ENCODE measurements at places on chromosomes 2 and 18.

DNA sequence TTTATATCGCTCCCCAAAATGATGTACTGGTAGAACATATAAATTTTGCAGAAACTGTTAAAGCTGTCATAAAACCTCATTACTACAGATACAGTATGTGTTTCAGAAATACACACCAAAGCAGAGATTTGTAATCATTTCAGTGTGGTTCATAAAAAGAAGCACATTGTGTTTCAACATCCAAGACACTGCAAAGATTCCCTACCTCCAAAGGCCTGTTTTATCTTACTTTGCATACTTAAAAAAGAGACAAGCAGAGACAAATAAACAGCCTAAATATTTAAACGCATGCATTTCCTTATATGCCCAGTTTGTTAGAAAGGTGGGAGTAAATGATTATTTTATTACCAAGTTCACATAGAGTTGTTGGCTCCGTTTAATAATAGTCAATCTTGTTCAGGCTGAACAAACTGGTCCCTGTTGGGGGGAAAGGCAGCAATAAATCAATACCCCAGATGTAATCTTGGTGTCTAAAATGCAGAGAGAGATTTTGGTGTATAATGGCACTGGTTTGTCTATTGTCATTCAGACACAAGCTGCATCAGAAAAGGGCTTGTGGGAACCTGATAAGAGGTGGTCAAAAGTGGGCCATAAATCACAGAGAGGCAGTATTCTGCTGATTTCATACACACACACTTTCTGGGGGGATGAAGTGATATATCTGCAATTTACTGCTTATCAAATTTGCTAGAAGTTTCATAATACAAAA is 321.4 kb upstream of the ETAA1 start:
- DNase-seq: no peak

- DNase-seq: no peak
Observed at GRCh38 chr2:46344706-46345105, 47.5 kb downstream of the EPAS1 start.

- DNase-seq: no peak
Observed at GRCh38 chr2:53727921-53728320, 39.7 kb upstream of the CHAC2 start.

GRCh38 chr2:157853211-157853610 is 22.9 kb downstream of the ACVR1 start:
- no peak for DNase-seq

DNA sequence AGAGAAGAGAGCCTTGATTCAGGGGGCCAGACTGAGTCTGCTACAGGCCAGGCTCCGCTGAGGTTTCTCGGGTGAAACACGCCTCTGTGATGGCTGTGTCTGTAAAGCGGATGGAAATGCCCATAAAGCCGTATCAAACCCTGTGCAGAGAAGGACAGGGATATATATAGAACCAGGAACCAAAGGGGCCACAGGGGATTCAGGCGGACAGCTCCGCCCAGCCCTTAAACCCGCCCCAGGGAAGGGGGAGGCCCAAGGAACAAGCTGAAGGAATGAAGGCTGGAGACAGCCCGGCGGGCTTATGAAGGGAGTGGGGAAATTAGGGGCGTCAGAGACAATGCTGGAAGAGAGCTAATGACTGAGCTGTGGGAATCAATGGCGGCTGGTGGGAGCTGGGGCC is 42.1 kb downstream of the NHEJ1 start:
- DNase-seq: no peak

DNA sequence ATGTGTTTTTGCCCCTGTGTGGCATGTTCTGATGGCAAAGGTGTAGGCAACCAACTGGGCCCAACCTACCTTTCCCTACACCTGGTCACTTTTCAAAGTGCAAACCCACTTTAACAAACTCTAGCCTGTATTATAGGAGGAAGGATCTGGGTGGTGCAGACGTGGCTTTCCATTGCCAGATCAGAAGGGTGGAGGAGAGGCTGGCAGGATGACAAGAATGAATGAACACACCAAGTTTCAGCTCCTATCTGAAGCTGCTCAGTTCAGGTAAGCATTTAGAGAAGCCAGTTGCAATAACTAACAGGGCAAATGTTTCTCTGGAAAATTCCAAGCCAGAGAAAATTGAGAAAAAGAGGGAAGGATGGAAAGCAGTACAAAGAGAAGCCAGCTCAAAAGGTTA is 707 bp upstream of the SERPINB7 start:
- no peak for DNase-seq

- DNase-seq: no peak
Observed at GRCh38 chr2:3062476-3063260, 314.9 kb downstream of the EIPR1 start.

DNA sequence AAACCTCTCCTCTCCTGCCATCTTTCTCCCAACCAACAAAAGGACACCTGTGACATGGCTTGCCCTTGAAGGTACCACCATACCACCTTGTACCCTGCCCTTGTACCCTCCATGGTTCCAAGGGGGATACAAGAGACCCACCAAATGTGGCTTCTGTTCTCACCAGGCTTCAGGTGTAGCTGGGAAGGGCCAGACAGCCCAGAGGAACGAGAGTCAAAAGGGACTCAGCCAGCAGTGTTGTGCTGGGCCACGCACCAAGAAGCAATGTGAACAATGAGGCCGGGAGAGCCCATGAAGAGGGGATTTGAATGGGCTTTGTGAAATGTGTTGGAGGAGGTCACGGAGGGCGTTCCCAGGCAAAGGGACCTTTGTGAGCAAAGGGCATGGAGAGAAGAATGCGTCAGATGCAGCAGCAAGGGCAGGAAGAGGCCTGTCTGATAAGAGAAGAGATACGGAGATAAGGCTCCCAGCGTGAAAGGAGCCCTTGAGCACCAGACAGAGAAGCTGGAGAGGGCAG is 48.6 kb downstream of the PLB1 start:
- peak; percentile 13 for DNase-seq

GRCh38 chr2:11477994-11478393 is 12.0 kb upstream of the E2F6 start:
- DNase-seq: peak; percentile 84

DNA sequence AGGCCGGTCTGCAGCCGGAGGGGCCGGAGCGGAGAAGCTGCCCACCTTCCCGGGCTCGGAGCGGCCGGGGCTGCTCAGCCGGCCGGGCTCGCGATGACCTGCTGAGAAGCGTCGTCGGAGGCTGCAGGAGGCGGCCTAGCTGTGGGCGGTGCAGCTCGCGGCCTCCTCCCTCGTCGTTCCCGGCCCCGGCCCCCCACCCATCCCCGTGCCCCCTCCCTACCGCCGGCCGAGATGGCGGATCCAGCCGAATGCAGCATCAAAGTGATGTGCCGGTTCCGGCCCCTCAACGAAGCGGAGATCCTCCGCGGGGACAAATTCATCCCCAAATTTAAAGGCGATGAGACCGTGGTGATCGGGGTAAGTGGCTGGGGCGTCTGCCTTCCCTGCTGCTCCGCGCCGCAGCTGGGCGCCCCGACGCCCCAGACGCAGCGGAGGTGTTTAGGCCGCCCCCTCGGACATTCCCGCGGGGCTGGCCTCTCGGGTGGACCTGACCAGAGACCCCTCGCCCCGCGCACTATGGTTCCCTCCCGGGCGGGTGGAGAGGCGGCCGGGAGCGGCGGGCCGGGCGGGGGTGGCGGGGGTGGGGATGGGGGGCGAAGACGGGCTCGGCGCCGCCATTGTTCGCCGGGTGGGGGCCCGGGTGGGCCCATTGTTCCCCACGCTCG is 492 bp downstream of the KIF5C start:
- DNase-seq: no peak

DNA sequence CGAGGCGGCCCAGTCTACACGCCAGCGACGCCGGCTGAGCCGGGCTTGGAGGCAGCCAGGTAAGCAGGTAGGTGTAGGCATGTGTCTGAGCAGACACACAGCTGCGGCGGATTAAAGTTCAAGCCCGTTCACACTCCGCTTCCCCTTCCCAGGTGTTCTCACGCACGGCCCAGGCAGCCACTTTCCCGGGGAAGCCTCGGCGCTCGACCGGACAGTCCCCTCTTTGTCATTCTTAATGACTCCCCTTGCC is 367 bp downstream of the TGFA start:
- peak; percentile 26 for DNase-seq

DNA sequence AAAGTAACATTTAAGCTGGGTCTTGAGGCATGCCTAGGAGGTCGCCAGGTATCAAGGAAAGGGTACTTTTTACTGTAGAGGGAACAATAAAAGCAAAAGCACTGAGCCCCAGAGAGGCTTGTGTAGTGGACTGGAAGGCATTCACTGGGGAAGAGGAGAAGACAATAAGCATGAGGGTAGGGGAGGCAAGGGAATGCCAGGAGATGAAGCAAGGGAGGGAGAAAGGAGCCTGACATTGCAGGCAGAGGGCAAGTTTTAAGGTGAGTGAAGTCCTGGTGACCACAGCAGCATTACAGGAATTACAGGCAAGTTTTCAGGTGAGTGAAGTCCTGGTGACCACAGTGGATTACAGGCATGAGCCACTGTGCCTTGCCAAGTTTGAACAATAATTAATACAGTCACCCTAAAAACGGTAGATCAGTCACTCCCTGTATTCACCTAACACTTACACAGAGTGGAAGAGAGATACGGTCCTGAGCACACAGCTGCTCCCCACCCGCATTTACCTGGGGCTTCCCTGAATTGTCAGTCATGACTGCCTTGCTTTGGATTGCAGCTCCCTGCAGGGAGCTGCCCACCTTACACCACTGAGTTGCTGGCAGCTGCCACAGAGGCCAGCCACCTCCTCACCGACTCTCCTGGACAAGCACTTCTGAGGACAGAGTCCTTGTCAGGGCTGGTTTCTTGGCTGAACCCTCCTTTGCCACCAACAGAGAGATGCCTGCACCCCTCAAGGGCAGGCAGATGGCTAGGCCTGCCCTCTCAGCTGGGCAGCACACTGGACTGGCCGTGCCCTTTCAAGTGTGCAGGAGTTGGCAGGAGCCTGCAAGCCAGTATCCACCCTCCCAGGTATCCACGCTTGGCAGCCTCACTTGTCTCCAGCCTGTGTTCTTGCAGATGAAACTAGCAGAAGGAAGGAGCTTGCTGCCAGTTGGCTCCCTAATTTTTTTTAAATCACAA is 153.2 kb upstream of the MSH6 start:
- no peak for DNase-seq

DNA sequence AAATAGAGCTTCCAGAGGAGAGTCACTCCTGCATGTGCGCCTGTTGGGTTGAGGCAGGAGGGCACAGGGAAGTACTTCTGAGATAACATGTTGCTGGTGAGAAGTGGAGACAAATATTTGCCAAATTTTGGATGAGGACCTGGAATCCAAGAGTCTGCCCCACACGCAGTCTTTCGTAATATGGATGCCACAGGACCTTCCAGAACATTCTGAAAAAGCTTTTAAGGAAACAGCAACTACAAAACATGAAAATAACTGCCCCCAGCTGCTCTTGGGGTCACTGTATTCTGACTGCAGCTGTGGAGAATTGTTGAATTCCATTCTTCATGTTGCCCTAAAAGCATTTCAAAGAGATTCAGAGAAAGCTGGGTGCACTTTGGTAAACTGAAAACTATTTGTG is 227.5 kb downstream of the C1D start:
- no peak for DNase-seq

DNA sequence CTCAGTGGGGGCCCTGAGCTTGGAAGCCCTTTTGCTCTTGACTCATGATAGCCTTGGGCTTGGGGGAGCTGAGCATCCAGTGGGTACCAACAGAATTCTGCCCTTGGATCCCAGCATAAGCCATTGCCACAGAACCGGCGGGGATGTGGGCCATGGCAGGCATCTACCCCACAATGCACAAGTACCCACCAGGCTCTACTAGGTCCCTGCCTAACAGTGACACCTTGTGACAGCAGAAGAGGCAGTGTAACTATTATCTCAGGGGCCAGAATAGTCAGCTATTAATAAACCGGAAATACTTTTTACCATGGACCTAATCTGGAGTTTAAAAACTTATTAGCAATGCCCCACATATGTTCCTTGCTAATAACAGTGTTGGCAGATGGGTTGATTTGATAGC is 397.2 kb downstream of the TMEM182 start:
- DNase-seq: no peak

- DNase-seq: no peak
Observed at GRCh38 chr2:11402436-11402835, 58.0 kb upstream of the ROCK2 start.

DNA sequence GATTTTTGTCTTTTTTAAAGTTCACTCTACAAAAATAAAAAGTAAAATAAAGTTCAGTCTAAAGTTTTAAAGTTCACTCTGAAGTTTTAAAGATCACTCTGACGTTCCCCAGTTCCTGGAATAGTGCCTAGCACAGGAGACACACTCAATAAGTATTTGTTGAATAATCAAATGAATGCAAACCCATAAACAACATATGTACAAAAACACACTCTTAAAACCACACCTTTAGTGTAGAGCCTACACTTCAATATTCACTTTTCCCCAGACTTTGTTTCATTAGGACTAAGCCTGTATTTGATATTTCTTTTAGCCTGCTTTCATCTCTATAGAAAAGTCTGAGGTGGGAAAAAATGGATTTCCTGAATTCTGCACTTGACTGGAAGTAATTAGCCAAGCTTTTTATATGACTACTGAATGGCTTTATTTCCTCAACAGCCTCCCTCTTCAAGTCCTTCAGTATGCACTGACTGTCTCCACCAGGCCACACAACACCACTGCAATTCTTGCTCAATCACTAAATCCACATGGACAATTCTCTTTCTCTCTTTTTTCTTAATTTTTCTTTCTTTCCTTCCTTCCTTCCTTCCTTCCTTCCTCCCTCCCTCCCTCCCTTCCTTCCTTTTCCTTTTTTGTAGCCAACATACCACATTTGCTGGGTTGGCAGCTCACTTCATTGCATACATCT is 104.6 kb downstream of the SS18 start:
- no peak for DNase-seq

All from activated CD4-positive, alpha-beta T cell treated with anti-CD3 and anti-CD28 coated beads, Interleukin-2, amount 50 U/mL, for 1 hour (primary cell).